ENCODE measurements at places on chromosomes 2 and 18. TPM values are rescaled to one million over a fixed set of nuclear protein-coding genes. Genes with fewer than 3 reads are reported as not detected.

The IL1RL1 gene
- total RNA-seq: 68.1 TPM

The ABCB11 gene
- 0.48 TPM for total RNA-seq

The G6PC2 gene
- total RNA-seq: not detected

The SERPINB7 gene
- not detected for total RNA-seq

The FN1 gene
- 0.30 TPM for total RNA-seq

Data from natural killer cell (primary cell).